ENCODE measurements at places on chromosomes 3 and 15.
A peak's percentile ranks its signal among the peaks of the same experiment; 100 is the strongest.

GRCh38 chr15:70768257-70768883 is 5.0 kb upstream of the UACA start:
- no peak for DNase-seq

- no peak for DNase-seq
Measured at GRCh38 chr15:90686435-90687218, 30.5 kb upstream of the BLM start.

DNA sequence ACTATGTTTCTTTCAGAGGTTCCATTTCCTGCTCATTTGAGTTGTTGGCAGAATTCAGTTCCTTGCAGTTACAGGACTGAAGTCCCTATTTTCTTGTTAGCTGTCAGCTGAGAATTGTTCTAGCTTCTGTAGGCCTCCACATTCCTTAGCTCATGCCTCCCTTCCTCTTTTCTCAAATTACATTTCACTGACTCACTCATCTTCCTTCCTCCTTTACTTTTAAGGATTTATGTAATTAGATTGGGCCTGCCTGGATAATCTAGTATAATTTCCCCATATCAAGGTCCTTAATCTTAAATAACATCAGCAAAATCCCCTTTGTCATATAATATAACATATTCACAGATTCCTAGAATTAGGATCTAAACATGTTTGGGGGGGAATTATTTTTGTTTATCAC is 40.6 kb upstream of the RBMS3 start:
- no peak for DNase-seq

DNA sequence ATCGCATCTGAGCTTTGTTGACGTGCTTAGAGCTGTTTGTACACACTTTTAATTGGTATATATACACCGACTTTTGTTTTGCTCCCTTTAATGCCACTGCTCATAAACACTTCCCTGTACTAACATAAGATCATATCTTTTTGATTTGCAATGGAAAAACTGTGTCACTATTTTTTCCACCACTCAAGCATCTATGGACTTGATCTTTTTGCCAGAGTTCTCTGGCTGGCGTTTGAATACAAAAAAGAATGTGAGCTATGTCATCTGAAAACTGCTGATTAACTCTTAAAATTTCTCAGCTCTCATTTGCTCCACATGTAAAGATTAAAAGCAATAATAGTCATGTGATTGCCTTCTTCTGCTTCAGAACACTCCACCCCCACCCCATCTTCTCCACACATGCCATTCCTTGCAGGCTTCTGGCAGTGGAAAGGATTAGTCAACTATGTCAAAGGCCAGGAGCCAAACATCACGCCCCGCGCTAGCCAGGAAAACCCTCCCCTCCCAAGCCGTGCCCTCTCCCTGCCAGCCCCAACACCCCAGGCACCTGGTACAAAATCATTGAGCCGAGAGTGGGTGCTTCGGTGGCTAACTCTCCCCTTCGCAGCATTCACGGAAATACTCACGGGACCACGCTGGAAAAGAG is 123.4 kb upstream of the MEF2A start:
- peak; percentile 75 for DNase-seq

DNA sequence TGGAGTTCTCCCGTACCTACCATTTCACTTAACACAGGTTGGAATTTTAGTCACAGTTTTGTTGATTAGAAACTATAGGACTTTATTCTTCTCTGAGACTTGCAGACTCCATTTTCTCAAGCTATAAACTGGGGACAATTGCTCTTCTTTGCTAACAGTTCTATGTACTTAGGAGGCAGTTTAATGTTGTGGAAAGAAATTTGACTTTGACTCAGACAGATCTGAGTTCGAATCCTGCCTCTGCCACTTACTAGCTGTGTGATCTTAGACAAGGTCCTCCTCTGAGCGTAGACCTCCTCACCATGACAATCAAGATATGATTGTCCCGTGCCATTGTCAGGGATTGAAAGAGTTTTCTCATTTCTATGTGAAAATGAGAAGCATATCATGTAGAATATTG is 196.4 kb upstream of the HES1 start:
- no peak for DNase-seq

DNA sequence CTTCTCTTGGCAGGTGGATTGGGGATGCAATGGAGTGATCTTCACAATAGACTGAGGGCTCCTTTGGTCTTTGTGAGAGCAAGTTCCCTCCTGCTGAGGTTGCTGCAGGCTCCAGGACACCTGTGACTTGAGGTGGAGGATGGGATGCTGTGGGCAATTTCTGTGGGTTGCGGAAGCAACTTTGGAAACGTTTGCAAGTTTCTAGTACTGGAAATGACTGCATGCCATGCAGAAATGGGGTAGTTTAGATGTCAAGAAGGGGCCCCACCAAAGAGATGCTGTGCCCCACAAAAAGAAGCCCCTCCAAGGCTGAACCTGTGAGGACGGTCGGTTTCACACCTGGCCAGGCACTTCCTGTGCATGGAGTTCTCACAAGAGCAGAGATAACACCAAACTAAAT is 80.4 kb upstream of the XCR1 start:
- no peak for DNase-seq

All from uterus (tissue), 4 donors.